ENCODE measurements at places on chromosomes 3 and 15. TPM values are rescaled to one million over a fixed set of nuclear protein-coding genes. Genes with fewer than 3 reads are reported as not detected.

The SLC22A13 gene
- 0.99 TPM for total RNA-seq

The SCAANT1 gene
- not detected for total RNA-seq

The IL16 gene
- 17.1 TPM for total RNA-seq

DNA sequence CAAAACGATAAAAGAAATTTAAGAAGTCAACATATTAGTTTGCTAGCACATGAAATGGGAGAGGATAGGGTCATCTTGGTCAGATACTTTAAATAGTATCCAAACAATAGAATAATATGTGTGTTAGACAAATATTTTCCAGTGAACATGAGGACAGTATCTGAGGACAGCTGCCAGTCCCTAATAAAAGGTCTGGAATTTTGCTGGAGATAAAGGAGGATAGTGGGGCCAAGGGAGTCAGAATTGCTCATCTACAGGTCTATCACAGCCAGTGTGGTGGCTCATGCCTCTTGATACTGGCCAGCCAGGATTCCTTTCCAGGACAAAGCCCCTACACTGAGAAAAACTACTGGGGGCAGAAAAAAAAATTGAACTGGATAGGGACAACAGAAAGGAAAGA, 74.0 kb downstream of the HERC1 start:
- H3K27me3 ChIP-seq, result no peaks in the 10 kb centered on the region
- H3K4me3 ChIP-seq, result no peak overlapping the region
- DNase-seq, result no peak

DNA sequence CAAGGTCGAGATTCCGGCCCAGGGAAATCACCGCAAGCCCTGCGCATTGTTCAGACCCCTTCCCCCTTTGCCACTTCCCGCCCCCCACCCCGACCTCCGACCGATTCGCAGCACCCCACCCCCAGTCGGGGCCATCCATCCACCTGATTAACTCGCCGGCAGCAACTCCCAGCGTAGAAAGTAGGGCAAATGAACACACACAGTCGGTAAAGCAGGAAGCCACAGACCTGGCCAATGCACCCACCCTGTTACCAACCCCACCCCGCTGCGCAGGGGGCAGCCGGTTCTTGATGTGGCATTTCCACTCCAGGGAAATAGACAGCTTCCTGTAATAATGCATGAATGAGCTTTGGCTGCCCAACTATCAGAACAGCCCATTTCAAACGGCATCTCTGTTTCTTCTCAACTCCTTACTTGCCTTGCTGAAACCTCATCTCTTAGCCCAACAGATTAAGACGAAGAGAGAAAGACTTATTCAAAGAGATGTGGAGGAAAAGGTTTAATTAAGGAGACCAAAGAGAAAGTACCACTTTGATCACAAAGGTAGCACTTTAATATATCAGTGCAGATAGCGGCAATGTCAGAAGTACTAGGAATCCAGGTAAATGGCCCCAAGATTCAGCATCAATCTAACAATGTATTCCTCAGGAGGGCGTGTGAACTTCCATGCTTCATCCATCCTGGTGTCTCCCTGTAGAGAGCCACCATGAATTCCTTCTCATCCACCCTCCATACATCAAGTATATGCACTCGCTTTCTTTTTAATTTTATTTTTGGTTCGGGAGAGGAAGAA, 1.9 kb downstream of the TNIK start:
- H3K4me1 ChIP-seq, result peaks cover 41% of the 10 kb centered on the region
- no peak for DNase-seq
- no peaks in the 10 kb centered on the region for H3K36me3 ChIP-seq

- H3K27me3 ChIP-seq, result no peaks in the 10 kb centered on the region
- no peak overlapping the region for H3K4me3 ChIP-seq
- no peaks in the 10 kb centered on the region for H3K36me3 ChIP-seq
- no peak for DNase-seq
- H3K27ac ChIP-seq, result peak overlapping the region; percentile 9
Observed at GRCh38 chr3:47394881-47395280, 14.1 kb downstream of the PTPN23 start.

DNA sequence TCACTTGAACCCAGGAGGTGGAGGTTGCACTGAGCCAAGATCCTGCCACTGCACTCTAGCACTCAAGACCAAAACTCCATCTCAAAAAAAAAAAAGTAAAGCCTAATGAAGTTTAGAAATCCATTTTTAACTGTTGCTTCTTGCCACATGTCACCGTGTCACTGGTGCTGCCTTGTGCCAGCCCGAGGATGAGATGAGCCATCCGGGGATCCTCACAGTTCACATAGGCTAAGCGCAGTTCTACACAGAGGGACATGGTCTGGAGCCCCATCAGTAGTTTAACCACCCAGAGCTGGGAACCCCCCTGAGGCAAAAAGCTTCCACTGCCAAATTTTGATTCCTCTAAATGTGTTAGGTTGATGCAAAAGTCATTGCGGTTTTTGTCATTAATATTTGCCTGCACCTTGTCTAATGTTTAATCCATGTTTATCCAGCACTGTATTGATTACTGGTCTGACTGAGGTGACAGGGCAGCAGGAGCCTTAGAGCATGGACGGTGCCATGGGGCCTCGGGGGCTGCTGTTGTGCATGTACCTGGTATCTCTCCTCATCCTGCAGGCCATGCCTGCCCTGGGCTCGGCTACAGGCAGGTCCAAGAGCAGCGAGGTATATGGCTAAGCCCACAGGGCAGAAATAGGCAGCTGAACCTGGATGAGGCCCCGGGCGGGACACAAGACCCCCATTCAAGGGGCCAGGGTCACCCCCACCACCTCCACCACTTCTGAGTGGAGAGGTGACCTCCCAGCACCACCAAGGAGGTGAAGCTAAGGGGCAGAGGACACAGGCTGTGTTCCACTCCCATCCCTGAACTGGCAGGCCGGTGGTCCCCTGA, at the start of gene ITIH1:
Gene ITIH1, plus strand, starts transcription at position 473 of the 832 bp plus-strand sequence. Its CDS starts 17 bp downstream, at position 490.
- H3K36me3 ChIP-seq, result no peaks in the 10 kb centered on the region
- H3K4me3 ChIP-seq, result no peak within 1 kb of the TSS
- DNase-seq, result no peak

GRCh38 chr3:4522947-4523346, 29.8 kb downstream of the ITPR1 start:
- H3K4me1 ChIP-seq, result peaks cover 63% of the 10 kb centered on the region
- H3K4me3 ChIP-seq, result no peak overlapping the region
- peak overlapping the region; percentile 29 for H3K27ac ChIP-seq
- H3K27me3 ChIP-seq, result no peaks in the 10 kb centered on the region
- H3K36me3 ChIP-seq, result no peaks in the 10 kb centered on the region

- H3K36me3 ChIP-seq, result no peaks in the 10 kb centered on the region
- no peak for DNase-seq
- no peak overlapping the region for H3K27ac ChIP-seq
- no peaks in the 10 kb centered on the region for H3K27me3 ChIP-seq
Observed at GRCh38 chr3:88713233-88713691, 394.2 kb upstream of the EPHA3 start.

- DNase-seq, result no peak
- no peaks in the 10 kb centered on the region for H3K36me3 ChIP-seq
- H3K4me1 ChIP-seq, result no peaks in the 10 kb centered on the region
Observed at GRCh38 chr3:13039213-13039896, 33.9 kb downstream of the IQSEC1 start.

DNA sequence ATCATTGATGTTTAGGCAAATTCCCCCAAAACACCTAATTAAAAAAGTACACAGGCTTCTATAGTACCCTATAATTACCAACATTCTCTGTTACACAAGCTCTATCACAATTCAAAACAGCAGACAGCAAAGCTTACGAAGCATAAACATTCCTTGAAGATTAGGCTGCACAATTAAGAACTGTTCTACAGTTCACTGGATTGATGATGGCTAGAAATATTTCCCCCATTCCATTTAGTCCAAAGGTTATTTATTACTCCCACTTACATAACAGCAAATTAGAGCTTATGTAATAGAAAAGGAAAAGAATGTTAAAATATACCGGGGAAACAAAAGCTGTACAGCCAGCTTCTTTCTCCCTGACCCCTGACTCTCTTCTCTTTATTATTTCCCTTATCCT, 49.3 kb downstream of the UACA start:
- DNase-seq, result no peak
- peak overlapping the region; percentile 24 for H3K4me3 ChIP-seq
- H3K4me1 ChIP-seq, result peaks cover 37% of the 10 kb centered on the region
- peak overlapping the region; percentile 61 for H3K27ac ChIP-seq
- no peaks in the 10 kb centered on the region for H3K36me3 ChIP-seq

- no peak overlapping the region for H3K27ac ChIP-seq
- no peaks in the 10 kb centered on the region for H3K27me3 ChIP-seq
- peaks cover 10% of the 10 kb centered on the region for H3K36me3 ChIP-seq
- no peak overlapping the region for H3K4me3 ChIP-seq
- DNase-seq, result no peak
Observed at GRCh38 chr3:182912474-182912873, 67.9 kb downstream of the DCUN1D1 start.

DNA sequence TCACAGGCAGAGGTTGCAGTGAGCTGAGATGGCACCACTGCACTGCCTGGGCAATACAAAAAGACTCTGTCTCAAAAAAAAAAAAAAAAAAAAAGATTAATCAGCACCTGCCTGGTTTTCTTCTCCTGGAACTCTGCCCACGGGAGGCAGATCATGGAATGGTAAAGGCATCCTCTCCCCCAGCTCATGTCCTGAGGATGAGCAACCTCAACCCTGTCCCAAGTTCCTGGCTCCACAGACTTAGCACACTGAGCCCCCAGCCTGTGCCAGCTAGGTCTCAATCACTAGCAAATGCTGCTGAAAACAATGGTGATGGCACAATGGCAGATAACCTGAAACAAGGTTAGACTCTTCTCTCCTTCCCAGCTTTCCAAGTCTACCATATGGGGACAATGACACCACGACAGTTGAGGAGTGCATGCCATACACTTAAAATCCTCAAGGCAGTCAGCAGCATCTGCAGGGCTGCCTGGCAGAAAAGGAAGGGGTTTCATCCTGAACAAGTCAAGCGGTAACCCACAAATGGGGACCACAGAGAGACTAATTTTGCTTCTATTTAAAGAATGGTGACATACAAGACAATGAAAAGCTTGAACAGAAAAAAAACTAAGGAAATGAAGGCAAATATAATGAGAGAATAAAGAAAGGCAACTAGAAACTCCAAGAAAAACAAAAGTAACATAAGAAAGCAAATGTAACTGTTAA, 4.8 kb downstream of the CLN6 start:
- no peaks in the 10 kb centered on the region for H3K36me3 ChIP-seq
- no peaks in the 10 kb centered on the region for H3K27me3 ChIP-seq
- H3K4me1 ChIP-seq, result peaks cover 11% of the 10 kb centered on the region

DNA sequence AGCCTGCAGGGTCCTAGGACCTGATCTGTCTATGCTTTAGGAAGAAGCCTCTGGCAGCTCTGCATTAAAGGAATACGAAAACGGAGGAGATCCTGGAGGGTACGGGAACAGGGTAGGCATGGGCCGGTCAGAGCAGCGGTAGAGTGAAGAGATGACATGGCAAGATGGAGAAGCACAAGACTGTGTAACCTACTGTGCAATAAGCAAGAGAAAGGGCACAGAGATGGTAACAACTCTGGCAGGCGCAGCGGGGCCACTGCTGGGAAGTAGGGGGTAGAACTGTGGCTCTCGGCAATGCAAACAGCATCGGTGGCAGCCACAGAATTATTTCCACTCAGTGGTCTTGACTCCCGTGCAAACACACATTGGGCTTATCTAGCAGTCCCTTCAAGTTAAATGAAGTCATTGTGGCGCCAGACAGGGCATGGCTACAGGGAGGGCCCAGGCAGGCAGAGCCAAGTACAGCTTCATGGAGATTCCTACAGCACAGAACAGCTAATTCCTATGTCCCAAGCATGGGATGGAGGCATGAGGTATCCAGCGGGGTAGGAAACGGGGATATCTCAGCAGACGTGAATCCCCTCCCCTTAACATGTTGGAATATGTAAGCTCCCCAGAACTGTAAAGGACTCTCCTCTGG, 28.8 kb downstream of the WHAMM start:
- no peak for DNase-seq
- H3K4me1 ChIP-seq, result peaks cover under 1% of the 10 kb centered on the region
- no peak overlapping the region for H3K27ac ChIP-seq
- H3K27me3 ChIP-seq, result no peaks in the 10 kb centered on the region

DNA sequence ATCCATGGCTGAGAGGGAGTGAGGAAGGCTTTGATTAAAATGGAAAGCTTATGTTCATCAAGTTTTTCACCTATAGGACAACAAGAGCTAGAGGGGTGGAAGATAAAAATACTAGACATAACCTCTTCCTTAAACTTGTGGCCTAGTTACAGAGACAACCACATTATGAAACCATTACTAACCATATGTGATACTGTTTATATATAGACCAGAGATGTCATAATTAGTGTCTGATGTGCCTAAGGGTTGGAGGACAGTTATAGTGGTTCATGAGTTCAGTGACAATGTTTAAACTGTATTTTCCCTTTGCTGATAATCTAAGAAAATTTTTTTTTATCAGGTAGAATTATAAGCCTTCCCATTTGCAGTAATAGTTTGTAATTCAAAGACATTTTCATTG, 23.7 kb downstream of the PHLDB2 start:
- H3K4me1 ChIP-seq, result peaks cover 10% of the 10 kb centered on the region
- peaks cover 8% of the 10 kb centered on the region for H3K36me3 ChIP-seq
- no peaks in the 10 kb centered on the region for H3K27me3 ChIP-seq
- H3K27ac ChIP-seq, result no peak overlapping the region

- H3K27me3 ChIP-seq, result no peaks in the 10 kb centered on the region
- no peaks in the 10 kb centered on the region for H3K4me1 ChIP-seq
- no peak overlapping the region for H3K4me3 ChIP-seq
- DNase-seq, result no peak
- no peaks in the 10 kb centered on the region for H3K36me3 ChIP-seq
- no peak overlapping the region for H3K27ac ChIP-seq
Observed at GRCh38 chr3:28207000-28207733, 34.3 kb upstream of the CMC1 start.

Data from thoracic aorta (tissue), 2 donors.